ENCODE measurements at places on chromosomes 5 and 9. TPM values are rescaled to one million over a fixed set of nuclear protein-coding genes. Genes with fewer than 3 reads are reported as not detected.

- DNase-seq, result no peak
These were observed 99.8 kb downstream of the VAV2 start for GRCh38 chr9:133892193-133892920.

DNA sequence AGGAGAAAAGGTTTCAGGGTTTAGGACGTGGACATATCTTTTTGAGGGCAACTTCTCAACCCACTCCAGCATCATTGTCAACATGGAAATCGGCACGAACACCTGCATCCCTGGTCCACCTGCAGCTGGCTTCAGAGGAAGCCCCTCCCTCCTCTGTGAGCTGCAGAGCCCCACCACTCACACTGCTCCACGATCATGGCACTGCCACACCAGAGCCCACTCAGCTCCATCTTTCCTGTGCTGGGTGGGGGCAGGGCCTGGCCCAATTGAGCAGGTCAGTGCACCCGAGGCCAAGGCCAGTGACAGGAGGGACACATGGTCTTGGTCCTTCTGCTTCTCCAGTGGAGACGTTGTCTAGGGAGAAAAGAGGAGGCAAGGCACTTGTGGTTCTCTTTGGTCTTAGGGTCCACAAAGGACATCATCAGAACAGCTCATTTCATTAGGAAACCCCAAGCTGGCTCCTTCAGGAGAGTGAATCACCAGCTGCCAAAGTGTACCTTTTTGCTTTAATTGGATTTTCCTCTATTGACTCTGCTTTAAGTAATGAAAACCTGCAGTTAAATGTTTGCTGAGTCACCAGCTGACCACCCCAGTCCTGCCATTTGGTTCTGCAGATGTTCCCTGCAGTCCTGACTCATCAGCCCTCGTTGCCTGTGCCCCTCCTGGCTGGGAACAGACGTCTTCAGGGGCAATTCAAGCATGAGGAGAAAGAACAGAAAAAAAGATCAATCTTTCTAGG, 56.2 kb downstream of the UBE2QL1 start:
- DNase-seq, result peak; percentile 61

The TOR1A gene
- total RNA-seq, result 100 TPM

The RANBP6 gene
- 39.2 TPM for total RNA-seq

DNA sequence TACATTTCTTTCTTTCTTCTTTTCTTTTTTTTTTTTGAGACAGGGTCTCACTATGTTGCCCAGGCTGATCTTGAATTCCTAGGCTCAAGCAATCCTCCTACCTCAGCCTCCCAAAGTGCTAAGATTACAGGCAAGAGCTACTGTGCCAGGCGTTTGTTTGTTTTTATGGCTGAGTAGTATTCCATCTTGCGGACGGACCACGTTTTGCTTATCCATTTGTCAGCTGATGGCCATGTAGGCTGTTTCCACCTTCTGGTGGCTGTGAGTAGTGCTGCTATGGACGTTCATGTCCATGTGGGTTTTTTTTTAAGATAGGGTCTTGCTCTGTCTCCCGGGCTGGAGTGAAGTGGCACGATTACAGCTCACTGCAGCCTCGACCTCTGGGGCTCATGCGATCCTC, 2.5 kb downstream of the DOK3 start:
- peak; percentile 22 for DNase-seq

GRCh38 chr9:124790301-124790700, 13.4 kb downstream of the OLFML2A start:
- no peak for DNase-seq

GRCh38 chr5:73154208-73155006, 18.6 kb upstream of the TMEM174 start:
- DNase-seq, result no peak

- DNase-seq, result peak; percentile 39
These were observed 13.2 kb downstream of the GZMK start for GRCh38 chr5:55037046-55037771.

DNA sequence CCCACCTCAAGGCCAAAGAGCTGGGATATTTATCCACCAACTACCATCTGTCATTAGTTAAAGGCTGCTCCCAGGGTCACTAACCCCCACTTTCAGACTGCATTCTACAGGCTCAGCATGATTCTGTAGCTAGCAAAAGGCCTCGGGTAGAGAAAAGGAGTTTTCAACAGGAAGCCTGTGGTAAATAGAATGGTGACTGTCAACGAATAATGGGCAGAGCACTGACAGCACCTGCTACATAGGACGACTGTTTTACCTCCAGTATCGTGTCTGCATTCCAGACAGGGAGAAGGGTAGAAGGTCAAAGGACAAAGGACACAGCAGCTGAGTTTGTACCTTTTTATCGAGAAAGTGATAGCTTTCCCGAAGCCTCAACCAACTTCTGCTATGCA, 20.3 kb downstream of the MFAP3 start:
- no peak for DNase-seq

GRCh38 chr9:70303268-70303667, 44.5 kb downstream of the SMC5 start:
- DNase-seq, result no peak

GRCh38 chr5:119829341-119829740, 200.0 kb downstream of the FAM170A start:
- no peak for DNase-seq

DNA sequence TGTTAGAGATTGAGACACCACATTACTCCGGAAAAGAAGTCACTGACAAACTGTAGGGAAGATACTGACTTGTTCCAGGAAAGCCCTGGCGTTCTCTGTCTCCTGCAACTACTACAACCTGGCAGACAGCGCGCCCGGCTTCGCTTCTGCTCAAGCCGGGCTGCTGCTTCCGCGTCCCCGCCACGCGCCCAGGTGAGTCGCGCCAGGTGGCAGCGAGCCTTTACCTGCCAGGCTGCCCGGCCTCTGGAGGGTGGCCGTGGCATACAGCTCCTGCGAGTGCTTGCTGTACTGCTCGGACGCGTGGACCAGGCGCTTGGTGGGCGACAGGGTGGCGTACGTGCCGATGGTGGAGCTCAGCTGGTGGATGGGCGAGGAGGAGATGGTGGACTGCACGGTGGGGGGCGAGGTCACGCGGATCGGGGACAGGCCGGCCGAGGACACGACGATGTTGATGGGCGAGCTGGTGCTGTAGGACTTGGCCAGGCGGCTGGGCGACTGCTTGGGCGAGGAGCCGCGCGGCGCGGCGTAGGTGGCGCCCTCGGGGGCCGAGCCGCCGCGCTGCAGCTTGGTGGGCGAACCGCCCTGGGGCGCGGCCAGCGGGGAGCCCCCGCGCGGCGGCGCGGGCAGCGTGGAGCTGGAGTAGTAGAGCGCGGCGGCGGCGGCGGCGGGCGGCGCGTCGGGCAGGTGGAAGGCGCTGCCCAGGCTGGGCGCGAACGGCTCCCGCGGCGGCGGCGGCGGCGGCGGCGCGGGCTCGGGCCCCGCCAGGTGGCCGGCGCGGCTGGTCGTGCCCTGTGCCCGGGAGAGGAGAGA, 519.6 kb downstream of the CTNND2 start:
- peak; percentile 29 for DNase-seq

GRCh38 chr5:23840083-23840482, 332.7 kb downstream of the PRDM9 start:
- no peak for DNase-seq

The OR1J2 gene
- not detected for total RNA-seq
